ENCODE measurements at places on chromosomes 12 and 14.

GRCh38 chr12:132006056-132006680 is 56.4 kb downstream of the EP400 start:
- no peak for DNase-seq

GRCh38 chr12:85796001-85796400 is 40.2 kb downstream of the RASSF9 start:
- DNase-seq = no peak

GRCh38 chr12:48184549-48184922 is 1.1 kb downstream of the CCDC184 start:
- DNase-seq = no peak

DNA sequence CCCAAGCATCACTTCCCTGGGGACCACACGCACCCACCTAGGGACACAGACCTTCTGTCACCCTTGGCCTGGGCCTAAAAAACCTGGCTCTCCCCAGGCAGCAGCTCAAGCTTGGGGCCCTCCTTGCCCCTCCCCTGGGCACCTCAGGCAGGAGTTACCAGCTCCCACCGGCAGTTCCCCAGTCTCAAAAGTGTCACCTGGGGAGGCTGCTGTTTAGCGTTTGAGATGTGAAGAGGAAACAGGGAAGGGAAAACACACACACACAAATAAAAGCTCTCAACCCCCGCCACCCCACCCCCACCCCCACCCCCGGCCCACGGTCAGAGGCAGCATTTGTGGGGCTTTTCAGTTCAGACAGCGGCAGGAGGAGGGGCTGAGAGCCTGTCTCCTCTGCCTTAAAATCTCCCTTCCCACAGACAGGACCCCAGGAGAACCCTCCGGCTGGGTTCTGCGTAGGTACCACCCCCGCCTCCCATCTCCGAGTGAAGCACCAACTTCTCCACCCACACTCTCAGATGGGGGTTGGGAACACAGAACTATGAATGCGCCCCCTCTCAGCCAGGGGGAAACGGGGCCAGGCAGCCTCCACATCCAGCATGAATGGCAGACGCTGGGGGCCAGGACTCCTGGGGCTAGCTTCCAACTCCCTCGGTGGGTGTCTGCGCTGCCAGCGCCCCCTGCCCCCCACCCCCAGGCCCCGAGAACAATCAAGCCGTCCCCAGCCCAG is 3.0 kb downstream of the NCOR2 start:
- no peak for DNase-seq
